Putamen (tissue), 1 donor: ENCODE measurements at places on chromosomes 2 and 18.

DNA sequence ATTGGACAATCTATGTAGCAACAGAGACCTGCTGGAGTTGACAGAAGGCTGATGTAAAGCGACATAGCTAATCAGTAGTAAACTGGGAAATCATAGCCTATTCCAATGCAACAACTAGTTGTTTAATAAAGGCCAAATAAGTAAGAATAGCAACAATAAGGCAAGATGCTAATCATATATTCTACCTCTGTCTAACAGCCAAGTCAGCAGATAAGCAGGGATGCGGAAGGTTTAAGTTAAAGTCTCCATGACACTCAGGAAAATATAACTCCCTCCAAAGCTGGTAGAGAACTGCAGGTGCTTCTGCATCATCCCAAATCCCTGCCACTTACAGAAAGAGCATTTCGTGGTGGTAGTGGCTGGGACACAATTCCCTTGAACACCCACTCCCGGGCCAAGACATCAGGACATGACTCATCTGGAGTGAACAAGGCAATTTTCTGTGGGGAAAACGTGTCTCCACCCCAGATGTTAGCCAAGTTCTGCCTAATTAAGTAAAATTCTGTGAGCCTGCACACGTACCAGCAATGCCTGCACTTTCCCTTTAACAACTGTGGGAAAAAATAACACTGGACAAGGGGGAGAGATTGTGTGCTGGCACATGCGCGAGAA, 413.6 kb upstream of the ID2 start:
- no peak for DNase-seq

DNA sequence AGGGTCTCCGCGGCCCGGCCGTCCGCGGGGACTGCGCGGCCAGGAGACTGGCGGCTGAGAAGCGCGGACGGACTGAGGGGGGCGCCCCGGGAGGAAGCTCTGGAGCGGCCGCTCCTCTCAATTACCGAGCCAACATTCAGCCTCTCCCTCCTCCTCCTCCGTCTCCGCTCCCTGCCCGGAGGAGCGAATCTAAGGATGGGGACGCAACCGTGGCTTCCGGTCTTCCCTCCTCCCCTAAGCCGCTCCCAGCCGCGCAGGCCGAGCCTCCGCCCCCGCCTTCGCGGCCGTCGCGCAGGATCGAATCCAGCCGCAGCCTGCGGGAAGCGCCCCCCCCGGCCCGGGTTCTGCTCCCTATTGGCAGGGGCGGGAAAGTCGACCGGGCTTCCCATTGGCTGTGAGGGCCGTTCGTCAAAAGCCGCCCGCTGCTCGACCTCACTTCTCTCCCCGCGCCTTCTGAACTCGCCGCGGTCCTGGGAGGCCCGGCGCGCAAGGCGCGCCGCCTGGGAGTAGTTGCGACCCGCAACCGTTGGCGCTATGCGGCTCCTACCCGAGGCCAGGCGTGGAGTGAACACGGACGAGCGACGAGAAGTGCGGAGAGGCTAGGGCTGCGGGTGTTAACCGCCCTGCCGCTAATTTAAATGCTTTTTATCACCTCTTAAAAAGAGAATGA, at the start of gene HNRNPLL:
HNRNPLL (minus strand) TSS at position 197 of the 670 bp plus-strand sequence. CDS start 302 bp downstream, outside the sequence.
- DNase-seq, result peak; percentile 97

- DNase-seq, result no peak
Measured at GRCh38 chr18:62285281-62285680, 39.8 kb upstream of the TNFRSF11A start.

- no peak for DNase-seq
Measured at GRCh38 chr2:41142478-41142877, 690.6 kb upstream of the SLC8A1 start.

GRCh38 chr2:45713136-45713535, 61.7 kb downstream of the PRKCE start:
- DNase-seq, result no peak
